ENCODE measurements at places on chromosomes 2 and 18.

- no peak for DNase-seq
These were observed 19.6 kb downstream of the B3GNT2 start for GRCh38 chr2:62215306-62216064.

GRCh38 chr2:42957109-42957860 is 164.9 kb upstream of the HAAO start:
- DNase-seq, result no peak

- DNase-seq, result no peak
These were observed 36.3 kb downstream of the ARHGEF33 start for GRCh38 chr2:38925982-38926381.

DNA sequence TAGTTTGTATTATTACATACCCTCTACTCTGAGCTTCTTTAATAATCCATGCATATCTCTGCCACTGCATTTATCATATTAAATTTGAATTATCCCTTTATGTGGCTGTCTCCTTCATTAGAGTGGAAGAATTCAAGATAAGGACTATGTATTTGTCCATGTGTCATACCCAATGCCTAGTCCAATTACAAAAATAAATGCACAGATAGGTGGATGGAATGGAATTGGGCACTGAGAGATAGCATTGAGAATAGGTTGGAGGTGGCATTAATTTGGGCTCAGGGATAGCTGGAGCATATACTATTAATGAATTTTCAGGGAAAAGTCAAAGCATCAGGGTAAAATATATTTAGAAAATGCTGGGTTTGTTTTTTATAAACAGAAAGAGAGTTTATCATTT is 893.2 kb downstream of the EPHA4 start:
- no peak for DNase-seq

GRCh38 chr18:50844960-50845359 is 25.1 kb upstream of the MRO start:
- DNase-seq, result no peak

DNA sequence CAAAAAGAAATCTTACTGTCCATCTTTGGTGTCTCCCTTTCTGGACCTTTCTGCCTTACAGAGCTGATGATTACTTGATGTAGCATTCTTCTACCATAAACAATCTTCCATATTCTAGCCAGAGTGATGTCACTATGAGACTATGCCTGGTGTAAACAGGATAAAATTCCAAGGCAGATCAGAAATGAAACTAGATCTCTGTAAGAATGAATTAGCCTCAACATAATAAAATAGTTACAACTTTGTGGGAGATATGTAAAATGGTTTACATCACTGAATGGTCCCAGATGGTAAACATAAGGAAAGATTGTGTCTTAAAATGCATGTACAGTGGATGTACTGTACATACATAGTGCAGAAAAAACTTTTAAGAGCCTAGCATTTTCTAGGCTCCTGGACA is 112.3 kb upstream of the ZNF521 start:
- no peak for DNase-seq

DNA sequence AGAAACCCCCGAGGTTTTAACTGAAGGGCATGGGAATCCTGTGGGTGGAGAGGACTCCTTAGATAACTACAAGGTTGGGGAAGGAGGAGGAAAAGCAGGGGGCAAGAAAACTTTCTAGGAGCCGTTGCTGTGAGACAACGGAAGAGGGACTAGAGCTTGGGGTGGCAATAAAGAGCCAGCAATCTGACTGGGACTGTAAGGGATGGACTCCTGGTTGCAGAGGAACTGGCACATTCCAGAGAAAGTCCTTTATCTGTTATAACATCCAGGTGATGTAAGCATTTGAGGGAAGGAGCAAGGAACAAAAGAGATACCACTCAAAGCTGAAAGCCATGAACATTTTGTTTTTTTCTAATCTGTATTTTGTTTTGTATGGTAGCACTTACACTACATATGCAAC is 16.4 kb downstream of the CDCA7 start:
- no peak for DNase-seq

DNA sequence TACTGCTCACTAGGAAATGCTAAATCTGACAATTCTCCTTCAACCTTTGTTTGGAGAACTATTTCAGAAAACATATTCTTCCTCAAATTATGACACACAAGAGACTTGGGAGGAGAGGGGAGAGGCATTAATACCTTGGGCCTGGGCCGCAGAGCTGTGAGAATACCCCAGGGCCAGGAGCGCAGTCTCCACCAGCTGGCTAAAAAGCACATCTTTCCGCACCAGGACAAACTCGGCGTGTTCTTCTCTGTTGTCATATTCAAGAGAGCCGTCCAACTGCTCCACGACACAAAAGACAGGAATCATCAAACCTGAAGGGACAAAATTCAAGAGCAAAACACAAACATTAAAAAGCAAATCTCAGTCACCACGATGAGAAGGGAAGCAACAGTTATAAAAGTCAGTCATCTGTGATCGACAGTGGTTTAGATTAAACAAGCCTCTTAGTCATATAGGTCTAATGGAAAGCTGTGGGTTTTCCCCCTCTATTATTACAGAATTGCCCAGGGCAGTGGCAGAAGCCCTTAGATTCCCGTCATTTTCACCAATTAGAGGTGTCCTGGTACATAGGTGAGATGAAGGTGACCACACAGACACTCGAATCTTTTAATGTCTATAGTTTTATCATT is 24.4 kb downstream of the SATB2 start:
- DNase-seq, result no peak

DNA sequence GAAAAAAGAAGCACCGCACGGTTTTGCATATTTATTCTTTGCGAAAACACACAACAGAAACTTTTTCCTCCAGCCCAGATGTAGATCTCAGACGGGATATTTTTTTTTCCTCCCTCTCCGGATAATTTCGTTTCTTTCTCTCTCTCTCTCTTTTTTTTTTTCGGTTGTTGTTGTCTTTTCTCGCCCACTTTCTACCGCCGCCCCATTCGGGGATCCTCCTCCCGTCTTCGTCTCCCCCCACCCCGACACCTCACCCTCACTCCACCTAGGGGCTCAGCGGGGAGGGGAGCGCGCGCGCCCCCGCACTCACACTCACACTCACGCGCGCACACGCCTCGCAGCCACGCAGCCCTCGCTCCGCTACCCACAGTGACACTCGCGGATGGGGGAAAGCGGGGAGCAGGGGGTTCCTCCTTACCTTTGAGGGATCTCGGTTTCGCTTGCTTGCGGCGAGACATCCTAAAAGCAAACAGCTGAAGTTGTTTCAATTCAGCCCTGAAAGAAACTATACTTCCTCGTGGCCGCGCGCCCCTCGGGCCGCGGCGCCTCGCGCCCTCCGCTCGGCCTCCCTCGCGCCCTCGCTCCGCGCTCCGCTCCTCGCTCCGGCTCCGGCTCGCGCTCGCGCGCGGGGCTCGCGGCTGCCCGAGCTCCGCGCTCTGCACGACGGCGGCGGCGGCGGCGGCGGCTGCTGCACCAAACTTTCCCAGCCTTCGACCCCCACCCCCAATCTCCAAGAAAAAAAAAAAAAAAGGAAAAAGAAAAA is 1.3 kb downstream of the ZNF521 start:
- DNase-seq, result peak; percentile 48

- no peak for DNase-seq
These were observed 155.6 kb upstream of the LYPD1 start for GRCh38 chr2:132825601-132826000.

DNA sequence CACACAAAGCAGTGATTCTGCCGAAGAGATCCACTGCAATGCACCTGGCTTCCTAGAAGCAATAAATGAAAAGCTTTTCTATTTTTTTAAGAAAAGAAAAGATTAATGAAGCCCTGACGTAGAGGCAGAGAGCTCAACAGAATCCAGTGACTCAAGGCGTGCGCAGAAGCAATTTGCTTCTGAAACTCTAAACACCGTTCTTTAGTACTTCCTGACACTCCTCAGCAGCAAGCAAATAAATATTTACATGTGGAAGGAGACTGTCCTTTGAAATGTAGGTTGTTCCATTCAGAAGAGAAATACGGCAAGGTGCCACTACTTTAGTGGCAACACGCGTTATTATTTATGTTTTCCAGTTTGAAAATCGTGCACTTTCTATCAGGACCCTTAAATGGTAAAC is 126.2 kb upstream of the ZNF516 start:
- DNase-seq, result no peak

DNA sequence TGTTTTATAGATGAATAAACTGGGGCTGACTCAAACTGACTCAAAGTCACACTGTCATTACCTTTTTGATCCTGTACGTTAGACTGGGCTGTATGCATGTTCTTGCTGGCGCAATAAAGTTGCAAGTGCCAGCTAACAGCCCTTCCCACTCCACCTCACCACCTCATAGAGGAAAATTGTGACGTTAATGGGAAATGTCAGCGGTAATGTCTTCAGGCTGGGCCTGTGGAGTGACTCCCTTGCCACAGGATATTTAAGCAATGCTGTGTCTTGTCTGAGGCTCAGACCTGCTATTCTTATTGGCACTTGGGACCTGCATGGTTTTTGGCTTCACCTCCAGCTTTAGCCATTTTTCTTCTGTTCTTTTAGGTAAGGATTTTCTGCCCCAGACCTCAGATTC is 25.2 kb upstream of the CASP10 start:
- no peak for DNase-seq

- no peak for DNase-seq
These were observed 133.2 kb downstream of the ARHGAP15 start for GRCh38 chr2:143262389-143262788.

DNA sequence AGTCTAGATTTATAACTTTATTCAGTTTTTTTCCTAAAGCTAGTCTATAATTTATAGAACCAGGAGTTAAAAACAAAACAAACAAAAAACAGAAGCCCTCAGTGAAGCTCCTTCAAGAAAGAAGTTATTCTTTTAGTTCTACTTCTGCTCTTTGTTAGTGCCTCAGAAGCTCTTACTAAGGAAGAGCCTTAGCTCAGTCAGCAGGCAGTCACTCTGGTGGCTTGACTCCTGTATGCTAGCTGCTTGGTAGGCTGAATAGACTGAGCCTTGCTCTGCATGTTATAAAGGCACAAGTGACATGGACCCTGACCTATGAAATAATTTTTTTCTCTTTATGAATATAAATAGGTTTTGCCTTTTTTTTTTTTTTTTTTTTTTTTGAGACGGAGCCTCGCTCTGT is 24.8 kb downstream of the NCOA1 start:
- DNase-seq, result no peak

GRCh38 chr2:230877116-230877758 is 12.5 kb downstream of the ITM2C start:
- DNase-seq, result no peak
